ENCODE measurements at places on chromosomes 7 and 10.

DNA sequence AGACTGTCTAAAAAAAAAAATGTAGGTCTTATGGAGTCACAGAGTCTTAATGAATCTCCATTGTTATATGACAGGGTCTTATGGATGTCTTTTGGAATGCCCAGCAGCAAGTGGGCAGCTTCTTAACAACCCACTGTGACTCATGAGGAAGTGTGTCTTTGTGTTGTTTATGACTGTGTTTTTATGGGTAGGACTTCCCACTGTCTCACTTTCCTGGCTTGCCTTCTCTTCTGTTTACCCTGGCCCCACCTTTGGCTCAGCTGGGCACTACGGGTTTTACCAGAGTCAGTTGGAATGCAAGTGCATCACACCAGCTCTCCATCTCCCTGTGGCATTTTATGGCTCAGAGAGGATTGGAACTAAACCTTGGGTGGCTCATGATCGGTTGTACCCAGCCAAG lies 580.5 kb downstream of the AUTS2 start:
- no peak for DNase-seq

DNA sequence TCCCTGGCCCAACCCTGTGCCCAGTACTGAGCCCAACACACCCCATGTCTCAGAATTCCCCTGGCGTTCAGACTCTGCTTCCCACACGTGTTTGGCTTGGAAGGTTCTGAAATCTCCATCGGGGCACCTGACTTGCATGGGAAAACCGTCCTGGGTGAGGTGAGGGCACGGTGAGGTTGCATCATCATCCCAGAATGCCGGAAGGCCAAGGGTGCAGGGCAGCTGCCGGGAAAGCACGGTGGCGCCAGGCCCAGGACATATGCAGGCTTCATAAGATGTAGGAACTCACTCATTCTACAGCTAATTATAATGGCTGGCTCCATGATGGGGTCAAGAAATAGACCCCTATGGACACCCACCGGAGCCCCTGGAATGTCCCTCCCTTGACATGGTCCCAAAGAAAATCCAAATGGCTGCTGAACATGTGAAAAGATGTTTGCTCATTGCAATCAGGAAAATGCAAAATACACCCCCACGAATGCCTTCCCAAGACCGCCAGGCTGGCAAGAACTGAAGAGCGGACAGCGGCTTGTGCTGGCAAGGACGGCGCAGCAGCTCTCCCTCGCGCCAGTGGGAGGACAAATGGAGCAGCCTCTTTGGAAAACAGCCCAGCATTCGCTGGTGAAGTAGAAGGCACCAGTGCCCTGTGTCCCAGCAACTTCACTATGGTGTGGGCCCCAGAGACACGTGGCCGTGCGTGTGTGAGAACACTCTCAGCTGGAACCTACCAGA lies 2.3 kb downstream of the KNDC1 start:
- DNase-seq: no peak

DNA sequence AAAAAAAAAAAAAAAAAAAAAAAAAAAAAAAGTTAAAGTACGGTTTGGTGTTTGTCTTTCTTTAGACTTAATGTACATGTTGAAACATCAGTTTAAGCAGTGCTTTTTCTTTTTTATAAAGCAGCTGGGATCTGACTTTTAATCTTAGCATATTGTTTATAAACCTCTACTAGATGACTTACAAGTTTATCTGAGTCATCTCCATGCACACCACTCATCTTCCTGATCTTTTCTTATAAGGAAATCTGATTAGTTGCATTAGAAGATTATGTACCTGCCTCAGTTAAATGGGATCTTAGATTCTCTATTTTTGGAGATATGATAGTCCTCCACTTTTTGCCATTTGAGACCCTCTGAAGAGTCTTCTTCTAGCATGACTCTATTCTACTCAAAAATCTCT lies 391.9 kb upstream of the LRGUK start:
- no peak for DNase-seq

DNA sequence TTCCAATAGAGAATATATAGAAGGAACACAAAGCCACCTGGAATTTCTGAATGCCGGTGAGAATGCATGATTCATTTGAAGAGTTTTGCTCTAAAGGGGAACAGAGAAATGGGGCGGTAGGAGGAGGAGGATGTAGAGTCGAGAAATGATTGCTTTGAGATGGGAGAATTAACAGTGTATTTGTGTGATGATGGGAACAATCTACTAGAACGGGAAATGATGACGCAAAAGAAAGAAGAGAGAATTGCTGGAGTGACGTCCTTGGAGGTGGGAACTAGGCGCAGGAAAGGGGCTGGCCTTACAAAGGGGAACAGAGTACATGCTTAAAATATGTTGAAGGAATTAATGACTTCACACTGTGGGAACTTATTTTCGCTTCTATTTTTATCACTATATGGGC lies 188.1 kb downstream of the SDHAF3 start:
- no peak for DNase-seq

DNA sequence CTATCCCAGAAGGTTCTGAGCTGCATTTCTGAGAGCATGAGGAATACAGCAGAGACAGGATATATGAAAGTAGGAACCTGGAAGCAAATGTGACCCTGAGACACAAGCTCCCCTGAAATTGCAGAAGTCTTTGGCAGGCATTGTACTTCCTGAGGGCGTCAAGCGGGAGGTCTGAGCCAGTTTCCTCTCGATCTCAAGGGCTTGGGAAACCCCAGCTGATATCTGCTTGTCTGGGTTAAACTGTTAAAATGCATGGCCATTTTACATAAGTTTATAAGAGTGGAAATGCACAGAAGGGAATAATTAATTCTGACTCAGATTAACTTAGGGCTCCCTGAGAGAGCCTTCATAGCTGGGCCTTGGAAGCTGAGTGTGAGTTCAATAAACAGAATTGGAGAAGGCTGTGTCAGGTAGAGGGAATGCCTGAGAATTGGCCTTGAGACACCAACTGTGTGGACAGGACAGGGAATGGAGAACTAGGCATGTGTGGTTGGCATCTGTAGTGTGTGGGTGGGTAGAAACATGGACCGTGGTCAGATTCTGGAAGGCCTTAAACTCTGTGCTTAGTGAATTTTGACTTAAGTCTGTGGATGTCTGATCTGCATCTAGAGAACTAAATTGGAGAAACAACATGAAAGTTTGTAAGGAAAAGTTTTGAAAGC lies 53.3 kb downstream of the WIPF3 start:
- DNase-seq: no peak

- no peak for DNase-seq
Measured at GRCh38 chr7:128705891-128706333, 33.2 kb upstream of the CALU start.

Data from right hindlimb (tissue), 1 donor.